ENCODE measurements at places on chromosomes 4 and X.

- no peak for DNase-seq
Measured at GRCh38 chr4:38509551-38509950, 154.4 kb upstream of the KLF3 start.

DNA sequence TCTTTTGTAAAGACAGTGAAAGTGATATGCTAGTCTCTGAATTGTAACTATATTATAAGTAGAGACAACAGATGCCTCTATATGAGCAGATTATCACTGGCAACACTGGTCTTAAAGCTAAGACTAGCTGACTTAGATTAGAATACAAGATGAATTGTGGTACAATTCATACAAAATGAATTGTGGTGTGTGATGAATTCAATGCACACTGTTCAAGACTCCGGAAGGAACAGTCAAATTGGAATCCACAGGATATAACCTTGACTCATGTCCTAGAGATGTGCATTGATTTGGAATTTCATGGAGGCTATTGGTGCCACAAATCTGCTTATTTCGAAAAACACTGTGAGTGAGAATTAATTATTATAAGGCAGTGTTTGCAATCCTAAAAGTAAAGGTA, 701.8 kb downstream of the PCDH7 start:
- no peak for DNase-seq

DNA sequence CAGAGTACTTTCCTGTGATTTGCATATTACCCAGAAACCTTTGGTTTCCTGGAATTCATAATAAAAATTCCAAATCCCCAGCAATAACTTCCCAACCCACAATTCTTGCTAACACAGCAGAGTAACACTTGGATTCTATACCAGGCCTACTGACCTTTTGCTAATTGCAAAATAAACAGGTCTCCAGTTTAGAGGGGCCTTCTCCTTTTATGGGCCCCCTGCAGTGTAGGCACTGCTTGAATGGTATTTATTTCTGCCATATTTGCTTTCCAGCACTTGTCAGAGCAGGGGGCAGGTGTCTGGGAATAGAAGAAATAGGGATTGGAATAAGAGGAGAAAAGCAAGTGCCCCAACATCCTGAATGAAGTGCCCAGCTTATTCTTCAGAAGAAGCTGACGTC, 25.3 kb upstream of the GPC3 start:
- no peak for DNase-seq

GRCh38 chrX:55008571-55009358, 8.6 kb downstream of the APEX2 start:
- DNase-seq, result no peak

DNA sequence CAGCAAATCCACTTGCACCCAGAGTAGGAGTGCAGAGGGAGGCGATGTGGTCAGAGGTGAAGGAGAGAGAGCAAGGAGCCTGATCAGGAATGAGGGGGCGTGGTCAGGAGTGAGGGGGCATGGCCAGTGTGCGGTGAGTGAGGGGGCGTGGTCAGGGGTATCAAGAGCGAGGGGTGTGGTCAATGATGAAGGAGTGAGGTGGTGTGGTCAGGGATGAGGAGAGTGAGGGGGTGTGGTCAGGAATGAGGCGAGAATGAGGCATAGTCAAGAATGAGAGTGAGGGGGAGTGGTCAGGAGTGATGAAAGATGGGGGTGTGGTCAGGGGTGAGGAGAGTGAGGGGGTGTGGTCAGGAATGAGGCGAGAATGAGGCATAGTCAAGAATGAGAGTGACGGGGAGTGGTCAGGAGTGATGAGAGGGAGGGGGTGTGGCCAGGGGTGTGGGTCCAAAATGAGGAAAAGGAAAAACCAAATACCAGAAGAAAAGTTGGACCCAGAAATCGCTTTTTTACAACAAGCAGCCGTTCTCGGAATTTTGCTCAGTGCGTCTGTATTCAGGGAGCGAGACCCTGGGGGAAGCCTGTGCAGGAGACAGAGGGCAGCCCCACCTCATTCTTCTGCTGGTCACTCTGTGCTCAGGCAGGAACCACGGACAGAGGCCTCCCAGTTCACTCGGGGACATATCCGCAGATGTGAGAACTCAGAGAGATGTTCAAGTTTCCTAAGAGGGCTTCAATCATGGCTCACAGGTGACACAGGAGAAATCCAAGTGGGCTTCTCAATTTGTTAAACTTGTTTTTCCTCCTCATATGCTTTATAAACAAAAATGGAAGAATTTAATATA, 47.5 kb downstream of the MAGEA1 start:
- DNase-seq, result no peak

DNA sequence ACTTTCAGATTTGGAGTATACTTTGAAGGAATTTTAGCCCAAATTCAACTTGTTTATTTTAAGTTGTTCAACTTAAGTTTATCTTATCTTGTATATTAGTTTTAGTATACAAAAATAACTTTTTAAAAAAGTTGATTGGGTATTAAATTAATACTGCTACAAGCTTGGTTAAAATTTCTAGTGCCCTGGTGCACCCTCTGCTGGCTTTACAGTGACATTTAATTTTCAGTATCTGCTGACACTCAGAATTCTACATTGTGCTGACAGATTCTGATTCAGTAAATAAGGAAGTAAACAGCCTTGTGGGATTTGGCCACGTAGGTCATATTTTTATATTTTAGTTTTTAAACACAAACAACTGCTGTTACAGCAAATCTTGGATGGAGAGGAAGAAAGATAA, 2.9 kb downstream of the EDA start:
- no peak for DNase-seq

DNA sequence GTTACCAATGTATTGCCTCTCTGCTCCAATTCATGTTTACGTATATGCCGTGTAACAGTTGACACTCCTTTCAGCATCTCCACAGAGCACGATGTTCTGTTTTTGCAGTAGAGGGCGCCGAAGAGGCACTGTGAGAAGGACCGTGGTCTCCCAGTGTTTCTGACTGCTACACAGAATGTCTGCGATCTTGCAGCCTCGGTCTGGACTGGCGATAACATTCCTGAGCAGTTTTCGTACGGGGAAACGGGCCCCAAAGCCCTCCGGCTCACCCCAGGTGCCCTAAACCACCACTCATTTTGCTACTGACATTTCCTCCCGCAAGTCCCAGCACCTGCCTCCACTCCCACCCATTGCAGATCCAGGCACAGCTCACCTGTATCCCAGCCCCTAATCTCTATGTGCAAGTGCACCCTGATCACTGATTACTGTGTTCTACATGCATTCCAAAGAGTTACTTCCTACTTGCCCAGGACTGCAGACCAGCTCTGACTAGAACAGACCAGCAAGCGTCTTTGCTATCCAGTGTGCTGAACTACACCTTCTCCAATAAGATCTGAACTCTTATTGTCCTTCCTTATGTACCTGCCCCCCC, 12.4 kb upstream of the NFXL1 start:
- no peak for DNase-seq

GRCh38 chr4:153645183-153645582, 38.9 kb upstream of the TLR2 start:
- DNase-seq, result no peak

DNA sequence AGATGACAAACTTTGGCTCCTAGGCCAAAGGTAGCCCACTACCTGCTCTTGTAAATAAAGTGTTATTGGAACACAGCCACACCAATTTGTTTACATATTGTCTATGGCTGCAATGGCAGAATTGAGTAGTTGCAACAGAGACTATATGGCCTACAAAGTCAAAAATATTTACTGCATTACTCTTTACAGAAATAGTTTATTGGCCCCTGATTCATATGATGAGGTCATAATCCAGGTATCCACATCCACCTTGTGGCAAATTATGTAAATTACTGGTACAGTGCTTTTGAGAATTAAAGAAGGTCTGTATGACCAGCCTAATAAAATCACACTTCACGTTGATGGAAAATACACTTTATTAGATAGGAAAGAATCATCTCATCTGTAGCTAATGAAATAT, 337.0 kb upstream of the DDX53 start:
- DNase-seq, result no peak

GRCh38 chrX:53715346-53715924, 28.9 kb upstream of the HUWE1 start:
- DNase-seq, result no peak

DNA sequence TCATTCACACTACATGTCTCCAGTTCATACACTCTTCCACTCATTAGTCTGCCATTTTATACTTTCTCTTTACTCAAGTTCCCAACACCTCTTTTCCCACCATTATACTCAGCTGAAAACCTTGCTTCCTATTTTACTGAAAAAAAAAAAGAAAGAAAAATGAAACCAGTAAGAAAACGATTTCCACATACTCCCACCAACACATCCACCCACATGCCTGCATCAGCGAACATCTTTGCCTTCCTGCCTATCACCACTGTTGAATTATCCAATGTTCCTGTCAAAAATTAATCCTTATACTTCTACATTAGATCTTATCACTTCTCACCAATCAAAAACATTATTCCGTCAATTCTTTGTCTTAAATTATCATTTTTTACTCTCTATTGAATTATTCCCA, 188.1 kb upstream of the FAM241A start:
- no peak for DNase-seq
